ENCODE measurements at places on chromosomes 4 and X.

DNA sequence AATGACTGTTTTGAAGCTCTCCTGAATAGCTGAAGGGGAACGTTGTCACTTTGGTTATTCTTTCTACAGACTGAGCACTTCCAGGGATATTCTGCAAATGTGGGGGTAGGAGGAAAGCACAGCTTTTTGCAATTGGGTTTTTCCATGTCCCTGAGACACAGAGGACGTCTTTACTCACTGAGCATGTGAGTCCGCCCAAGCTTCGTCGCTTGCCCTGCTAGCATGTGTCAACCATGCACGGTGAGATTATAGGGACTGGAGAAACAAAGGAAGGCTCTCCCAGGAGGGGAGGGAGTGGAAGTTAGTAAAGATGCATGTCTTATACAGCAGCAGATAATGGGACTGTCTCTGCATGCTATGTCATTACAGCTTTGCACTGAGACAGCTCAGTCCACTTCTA lies 111.5 kb upstream of the SFRP2 start:
- no peak for DNase-seq

DNA sequence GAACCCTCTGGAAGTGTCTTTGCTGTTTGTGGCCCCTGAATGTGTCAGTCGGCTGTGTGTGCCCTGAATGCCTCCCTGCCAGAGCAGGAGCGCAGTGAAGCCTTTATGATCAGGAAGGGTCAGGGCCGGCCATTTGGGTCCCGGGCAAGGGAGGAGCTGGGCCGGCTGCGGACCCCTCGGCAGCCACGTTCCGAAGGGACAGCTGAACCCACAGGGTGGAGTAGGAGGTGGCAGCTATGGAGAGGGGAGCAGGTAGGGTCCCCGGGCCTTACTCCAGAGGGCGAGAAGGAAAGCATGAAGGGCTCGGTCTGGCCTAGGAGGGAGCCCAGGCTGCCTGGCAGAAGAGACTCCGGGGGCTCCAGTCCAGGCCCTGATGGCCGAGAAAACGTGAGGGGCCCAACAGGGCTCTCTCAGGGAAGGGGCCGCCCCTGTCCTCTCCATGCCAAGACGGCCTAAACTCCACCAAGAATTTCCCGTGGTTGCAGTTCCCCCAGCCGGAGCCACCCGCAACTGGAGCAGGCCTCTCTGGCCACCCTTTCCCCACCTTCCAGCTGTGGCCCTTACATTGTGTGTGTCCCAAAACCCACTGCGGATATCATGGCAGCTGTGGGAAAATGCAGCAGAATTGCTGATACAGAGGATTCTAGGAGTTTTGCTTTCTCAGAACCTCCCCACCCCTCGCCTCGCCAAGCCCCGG lies 182.2 kb upstream of the STK26 start:
- DNase-seq: no peak

DNA sequence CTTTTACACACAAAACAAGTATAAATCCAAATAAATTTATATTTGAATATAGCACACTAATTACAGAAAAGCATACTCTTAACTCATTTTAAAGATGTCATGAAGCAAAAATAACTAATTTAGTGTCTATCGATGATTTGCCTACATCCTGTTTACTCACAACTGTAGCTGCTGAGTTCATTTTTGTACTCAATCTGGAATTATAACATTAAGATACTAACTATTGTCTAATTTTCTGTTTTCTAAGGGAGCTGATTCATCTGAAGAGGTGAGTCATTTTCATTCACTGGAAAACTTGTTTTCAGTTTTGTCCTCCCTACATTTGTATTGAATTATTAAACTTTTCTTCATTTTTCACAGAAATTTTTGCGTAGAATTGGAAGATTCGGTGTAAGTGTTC lies 3.7 kb downstream of the STATH start:
- DNase-seq: peak; percentile 10

DNA sequence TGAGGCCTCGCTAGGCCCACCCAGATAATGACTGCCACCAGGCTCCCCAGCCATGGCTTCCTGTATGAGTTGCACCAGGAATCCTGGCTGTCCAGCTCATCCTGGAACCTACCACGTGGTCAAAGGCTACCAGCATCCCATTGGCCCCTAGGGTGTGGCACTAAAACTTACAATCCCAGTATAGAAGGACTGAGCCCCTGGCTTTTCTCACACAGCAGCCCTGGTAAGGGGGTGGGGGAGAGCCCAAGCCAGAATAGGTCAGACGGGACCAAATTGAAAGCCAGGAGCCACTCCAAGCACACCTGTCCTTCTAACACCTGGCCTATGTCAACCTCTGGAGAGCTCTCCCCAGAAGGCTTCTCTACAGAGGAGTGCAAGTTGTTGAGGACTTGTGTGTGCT lies 269.3 kb upstream of the AGTR2 start:
- no peak for DNase-seq

DNA sequence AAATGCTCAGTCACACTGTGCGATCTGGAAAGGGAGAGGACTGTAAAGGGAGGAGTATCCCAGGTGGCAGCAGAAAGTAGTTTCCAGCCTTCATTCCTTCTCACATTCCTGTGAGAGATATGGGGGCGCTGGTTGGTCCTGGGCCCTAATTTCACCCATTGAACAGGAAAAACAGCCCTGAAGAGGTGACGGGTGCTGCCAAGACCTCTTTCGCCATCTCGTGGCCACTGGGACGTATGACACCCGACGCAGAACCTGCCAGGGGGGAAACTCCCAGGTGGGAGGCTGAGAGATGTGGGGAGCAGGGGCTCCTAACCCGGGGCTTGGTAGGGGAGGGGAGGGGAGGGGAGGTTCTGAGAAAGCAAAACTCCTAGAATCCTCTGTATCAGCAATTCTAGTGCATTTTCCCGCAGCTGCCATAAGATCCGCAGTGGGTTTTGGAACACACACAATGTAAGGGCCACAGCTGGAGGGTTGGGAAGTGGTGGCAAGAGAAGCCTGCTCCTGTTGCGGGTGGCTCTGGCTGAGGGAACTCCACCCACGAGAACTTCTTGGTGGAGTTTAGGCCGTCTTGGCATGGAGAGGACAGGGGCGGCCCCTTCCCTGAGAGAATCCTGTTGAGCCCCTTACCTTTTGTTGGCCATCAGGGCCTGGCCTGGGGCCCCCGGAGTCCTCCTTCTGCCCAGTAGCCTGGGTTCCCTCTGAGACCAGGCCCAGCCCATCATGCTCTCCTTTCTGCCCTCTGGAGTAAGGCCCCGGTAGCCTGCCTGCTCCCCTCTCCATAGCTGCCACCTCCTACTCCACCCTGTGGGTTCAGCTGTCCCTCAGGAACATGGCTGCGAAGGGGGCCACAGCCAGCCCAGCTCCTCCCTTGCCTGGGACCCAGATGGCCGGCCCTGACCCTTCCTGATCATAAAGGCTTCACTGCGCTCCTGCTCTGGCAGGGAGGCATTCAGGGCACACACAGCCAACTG lies 134.1 kb downstream of the OR13H1 start:
- DNase-seq: peak; percentile 25

DNA sequence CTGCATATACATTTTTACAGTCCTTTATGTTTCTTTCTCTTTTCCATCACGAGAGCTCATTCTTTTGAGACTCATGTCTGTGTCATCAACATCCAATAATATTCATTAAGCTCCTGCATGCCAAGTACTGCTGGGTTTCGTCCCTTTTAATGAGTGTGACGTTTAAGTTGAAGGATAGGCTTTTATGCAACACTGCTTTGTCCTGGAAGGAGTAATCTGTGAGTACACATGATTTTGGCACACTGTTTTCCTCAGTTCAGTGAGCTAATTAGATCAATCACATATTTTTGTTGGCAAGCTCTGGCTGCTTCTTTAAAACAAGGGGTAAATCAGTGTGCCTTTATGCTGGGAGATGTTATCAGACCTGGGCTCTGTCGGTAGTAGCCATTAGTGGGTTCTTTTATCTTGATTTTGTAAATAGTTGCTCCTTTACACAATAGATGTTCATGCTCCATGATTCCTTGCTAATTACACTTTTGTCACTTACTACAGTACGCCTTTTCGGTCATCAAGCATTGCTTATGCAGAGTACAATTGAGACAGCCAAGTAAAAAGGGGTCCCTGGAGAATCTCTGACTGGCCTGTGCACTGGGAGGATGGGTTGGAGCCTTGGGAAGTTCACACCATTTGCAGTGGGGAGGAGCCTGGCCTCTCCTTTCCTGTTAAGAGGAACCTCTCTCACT lies 132.6 kb downstream of the FHIP1A start:
- peak; percentile 83 for DNase-seq

DNA sequence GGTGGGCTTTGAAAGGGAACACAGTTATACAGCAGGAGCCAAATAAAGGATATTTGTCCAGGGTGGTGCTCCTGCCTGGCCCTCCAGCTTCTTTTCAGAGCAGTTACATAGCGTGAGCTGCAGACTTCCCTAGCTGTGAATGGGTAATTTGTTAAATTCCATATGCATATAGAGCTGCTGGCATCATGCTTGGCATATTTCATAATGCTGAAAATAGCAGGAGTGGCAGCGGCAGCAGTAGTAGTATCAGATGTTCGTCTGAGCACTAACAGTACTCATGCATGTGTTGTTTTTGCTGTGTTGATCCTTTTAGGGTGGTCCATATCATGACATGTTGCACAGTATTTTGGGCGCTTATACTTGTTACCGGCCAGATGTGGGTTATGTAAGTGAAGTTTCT lies 33.6 kb upstream of the TADA2B start:
- no peak for DNase-seq

DNA sequence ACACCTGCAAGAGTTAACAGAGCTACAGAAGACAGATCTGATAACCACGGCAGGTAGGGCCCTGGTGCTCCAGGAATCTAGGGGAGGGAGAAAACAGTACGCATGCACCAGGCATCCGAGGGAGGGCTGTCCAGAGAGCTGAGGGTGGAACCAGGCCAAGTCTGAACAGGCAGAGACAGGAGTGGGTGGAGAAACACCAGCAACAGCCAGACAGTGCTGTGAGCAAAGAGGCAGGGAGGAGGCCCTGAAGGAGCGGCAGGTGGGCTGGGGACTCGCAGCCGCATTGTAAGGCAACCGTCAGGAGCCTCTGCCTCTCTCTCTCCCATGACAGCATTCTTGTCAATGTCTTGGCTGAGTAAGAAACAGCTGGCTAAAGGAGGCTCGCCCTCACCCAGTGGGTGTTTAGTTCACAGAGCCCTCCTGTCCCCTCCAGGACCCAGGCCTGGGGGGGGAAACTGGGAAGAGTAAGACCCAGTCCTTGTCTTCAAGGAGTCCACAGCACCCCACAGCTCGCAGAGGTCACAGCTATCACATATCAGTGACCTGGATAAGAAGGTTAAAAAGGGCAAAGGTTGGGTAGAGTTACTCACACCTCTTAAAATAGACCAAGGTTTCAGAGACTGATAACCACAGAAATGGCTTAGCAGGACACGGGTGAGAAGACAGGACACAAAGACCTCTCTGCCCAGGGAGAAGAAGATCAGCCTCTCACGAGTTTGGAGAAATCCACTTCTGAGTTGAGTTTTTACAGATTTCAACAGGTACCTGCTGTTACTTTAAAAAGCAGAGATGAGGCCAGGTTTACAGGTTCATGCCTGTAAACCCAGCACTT lies 10.5 kb downstream of the ACSL1 start:
- DNase-seq: no peak

- DNase-seq: peak; percentile 50
These were observed 18.8 kb upstream of the YTHDC1 start for GRCh38 chr4:68368691-68369131.

DNA sequence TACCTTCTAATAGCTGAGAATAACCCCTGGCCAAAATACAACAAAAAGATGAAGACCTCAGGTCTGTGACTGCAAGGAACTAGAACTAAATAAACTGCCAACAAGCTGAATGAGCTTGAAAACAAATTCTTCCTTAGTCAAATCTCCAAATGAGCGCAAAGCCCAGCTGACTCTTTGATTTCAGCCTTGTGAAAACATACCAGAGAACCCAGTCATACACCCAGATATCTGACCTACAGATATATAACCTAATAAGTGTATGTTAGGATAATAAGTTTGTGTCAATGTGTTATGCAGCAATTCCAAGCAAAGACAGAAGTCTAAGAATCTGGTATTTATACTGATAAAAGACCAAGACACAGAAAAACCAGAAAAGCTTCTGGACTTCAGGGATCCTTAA lies 38.0 kb upstream of the ADGRL3 start:
- DNase-seq: no peak

DNA sequence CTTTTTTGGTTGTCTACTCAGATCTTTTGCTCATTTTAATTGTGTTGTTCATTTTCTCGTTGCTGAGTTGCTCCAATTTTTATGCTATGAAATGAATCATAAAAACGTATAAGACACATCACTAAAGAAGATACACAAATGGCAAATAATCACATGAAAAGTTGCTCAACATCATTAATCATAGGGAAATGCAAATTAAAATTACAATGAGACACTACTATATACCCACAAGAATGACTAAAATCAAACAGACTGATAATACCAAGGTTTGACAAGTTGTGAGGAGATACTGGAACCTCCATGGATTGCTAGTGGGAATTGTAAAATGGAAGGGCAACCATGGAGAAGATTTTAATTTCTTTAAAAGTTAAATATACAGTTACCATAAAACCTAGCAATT lies 17.0 kb downstream of the GSTCD start:
- DNase-seq: no peak

GRCh38 chr4:133081246-133081645 lies 67.8 kb upstream of the PCDH10 start:
- DNase-seq: peak; percentile 13

GRCh38 chrX:97860226-97860625 lies 976.5 kb downstream of the RPA4 start:
- peak; percentile 0 for DNase-seq

- no peak for DNase-seq
These were observed 33.0 kb upstream of the HMX1 start for GRCh38 chr4:8904666-8905065.

GRCh38 chr4:169142391-169142790 lies 128.4 kb downstream of the SH3RF1 start:
- no peak for DNase-seq

DNA sequence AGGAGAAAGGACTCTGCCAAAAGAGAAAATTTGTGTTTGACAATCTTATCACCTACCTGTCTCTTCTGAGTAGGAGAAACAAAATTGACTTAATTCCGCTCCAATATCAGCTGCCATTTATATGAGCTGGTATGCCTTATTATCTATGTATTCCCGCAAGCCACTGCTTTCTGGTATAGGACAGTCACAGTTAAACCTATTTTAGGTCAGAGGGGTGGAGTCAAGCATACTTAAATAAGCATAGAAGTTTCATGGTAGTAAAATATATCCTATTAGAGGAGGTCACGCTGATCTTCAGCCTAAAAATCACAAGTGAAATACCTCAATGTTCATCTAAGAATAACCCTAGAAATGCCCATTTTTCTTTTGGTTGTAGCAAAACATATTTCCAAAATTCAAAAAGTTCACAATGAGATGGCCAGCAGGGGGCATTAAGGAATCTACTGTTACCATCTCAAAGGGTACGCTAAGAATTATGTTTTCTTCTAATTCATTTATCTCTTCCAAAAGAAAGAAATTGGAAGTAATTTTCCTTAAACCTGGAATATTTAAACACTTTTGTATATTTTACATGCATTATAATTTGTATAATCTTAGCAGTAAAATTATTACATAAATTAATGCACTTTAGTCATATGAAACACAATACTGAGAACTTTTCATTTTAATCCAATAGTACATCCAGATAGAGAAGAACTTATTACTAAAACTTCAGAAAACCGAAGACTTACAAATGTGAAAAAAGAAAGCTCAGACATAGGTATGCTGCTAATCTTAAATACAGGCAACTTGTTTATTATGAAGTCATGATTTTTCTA lies 10.5 kb downstream of the PPAT start:
- peak; percentile 56 for DNase-seq
